ENCODE measurements at places on chromosomes 6 and 20.

- no peak for DNase-seq
These were observed 54.0 kb upstream of the REV3L start for GRCh38 chr6:111536910-111537527.

GRCh38 chr6:150406948-150407347, 38.1 kb downstream of the IYD start:
- DNase-seq = no peak

DNA sequence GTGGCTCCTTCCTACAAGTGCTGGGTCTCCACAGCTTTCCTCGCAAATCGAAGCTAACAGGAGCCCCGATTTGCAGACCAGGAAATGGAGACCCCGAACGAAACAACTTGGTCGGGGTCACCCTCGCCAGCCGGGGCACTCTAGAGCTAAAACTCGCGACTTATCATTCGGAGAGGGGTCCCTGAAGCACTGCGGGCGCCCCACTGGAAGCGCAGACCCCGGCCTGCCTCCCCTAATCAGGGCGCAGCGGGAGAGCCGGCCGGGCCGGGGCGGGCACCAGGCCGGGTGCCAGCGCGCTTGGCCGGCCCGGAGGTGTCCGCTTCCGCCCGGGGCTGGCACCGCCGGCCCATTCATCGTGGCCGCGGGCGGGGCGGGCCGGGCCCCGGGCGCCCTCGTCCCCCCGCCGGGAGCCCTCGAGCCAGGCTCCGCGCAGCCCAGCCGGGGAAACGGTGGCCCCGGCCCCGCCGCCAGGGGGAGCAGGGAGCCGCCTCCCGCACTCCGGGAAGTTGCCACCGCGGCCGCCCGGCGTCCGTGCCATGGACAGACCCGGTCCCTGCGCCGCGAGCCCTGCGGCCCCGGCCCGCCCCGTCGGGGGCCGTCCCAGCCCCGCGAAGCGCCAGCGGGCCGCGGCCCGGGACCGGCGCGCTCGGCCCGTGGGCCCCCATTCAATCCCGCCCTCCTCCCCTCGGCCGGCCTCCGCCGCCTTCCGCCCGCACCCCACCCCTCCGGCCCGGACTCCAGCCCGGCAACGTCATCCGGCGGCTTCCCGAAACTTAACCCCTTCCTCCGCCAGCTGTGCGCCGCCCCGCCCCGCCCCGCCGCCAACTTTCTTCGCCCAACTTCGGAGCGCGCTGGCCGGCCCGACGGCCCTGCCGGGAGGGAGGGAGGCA, 961 bp downstream of the RRBP1 start:
- no peak for DNase-seq

DNA sequence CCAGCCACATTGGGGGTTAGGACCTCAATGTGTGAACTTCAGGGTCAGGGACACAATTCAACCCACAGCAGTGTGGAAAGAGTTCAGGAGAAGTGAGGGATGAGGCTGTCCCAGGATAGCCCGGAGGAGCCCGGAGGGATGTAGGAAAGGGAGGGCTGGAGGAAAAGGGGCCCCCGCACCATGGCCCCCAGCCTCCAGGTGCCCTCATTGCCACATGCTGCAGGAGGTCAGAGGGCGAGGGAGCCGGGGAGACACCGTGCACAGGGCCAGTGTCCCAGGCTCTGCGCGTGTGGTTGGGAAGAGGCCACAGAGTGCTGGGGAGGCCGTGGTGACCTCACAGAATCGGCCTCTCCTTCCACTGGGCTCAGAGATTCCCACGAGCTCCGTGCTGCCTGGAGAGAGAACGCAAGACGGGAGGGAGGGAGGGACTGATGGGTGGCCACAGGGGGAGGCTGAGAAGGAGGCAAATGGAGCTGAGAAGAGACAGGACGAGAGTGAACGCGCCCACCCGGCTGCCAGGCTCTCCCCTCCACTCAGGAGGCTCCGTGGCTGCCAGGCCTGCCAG, 215.1 kb downstream of the DLL1 start:
- DNase-seq = no peak

DNA sequence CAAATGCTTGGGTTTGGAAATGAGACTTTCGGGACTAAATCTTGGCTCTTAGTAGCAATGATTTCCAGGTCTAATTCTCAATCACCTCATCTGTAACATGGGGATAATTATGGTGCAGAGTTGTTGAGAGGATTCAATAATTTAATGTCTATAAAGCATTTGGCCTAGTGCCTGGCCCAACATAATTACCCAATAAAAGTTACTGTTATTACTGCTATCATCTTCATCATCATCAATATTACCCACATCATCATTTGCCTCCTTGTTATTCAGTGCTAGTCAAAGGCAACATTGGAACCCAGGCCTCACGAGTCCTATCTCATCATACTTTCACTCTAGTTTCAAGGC, 34.5 kb upstream of the RSPO3 start:
- DNase-seq = no peak

GRCh38 chr6:108791700-108792099, 56.5 kb upstream of the ARMC2 start:
- no peak for DNase-seq

DNA sequence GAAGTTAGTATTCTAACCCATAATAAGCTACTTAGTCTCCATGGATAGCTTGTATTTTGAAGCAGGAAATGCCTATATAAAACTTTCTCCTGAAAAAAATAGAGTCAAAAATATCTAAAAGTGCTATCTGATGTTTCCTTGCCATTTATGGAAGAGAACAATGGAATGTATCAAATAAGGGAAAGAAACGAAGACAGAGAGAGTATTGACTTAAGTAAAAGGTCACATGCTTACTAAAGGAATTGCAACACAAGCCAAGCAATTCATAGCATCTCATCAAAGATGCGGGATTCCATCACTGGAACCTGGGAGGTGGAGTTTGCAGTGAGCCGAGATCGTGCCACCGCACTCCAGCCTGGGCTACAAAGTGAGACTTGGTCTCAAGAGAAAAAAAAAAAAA, 112.9 kb upstream of the DTNBP1 start:
- no peak for DNase-seq

DNA sequence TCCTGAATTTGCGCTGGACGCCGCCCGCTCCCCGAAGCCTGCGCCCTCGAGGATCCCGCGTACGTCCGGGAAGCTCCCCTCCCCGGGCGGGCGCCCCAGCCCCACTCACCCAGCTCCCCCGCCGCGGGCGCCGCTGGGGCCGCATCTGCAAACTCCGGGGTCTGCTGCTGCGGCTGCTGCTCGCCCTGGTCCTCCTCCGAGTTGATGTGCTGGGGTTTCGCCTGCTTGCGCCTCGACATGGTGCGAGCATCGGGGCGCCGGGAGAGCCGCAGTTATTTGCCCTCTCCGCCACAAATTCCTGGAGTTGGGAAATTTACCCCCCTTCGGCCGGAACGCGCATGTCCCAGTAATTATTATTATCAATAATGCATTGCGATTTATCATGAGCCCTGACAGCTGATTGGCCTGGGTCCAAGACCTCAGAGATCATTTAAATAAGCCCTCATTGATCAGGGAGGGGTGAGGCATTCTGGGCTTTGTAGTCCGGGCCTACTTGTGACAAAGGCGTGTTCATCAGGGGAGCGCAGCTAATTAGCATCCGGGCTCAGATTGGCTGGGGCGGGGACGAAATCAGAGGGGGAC, at the start of gene SALL4:
Gene SALL4 (minus strand): TSS at position 352 of the 582 bp plus-strand sequence. CDS start 113 bp downstream, at position 239.
- no peak for DNase-seq

DNA sequence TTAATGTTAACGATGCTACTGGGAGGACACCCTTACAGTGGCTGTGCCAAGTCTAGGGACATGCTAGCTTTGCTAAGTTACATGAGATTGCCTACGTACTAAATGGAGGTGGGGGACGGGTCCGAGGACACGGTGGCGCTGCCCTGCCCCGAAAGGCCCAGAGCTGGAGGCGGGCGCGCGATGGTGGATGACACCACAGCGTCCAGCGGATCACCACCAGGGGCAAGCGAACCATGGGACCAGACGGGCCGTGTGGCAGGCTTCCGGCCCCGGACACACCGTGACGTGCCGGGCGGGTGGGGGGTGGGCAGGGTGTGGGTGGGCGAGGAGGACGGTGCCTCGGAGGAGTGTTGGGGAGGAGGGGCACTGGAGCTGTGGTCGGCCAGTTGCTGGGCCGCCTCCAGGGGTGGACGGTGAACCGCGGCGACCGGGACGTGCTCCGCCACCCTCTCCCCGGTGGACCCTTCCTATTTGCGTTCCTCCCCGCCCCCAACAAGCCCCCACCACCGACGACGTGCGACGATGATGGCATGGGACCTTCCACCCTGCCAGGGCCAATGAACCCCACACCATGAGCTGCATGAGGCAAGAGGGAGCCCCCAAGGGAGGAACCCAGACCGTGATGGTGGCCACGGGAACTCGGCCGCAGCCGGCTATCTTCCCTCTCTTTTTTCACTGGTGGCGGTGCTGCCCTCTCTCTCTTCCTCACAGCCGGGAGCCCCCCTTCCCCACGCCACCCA, 773.3 kb upstream of the DEFB115 start:
- DNase-seq = no peak

DNA sequence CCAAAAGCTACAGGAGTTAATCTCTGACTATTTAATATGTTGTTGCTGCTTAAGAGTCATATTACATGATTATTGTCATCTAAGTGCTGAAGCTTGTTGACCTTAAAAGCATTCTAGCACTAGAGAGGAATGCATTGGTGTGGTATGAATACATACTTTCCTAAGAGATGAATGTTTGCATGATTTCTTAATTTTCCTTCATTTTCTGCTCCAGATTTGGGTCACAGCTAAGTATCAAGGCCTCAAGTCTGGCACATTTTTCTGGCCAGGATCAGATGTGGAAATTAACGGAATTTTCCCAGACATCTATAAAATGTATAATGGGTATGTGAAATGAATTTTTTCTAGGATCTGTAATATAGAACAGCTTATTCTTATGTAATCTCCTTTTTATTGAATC, 53.6 kb downstream of the ENPP1 start:
- DNase-seq = no peak

DNA sequence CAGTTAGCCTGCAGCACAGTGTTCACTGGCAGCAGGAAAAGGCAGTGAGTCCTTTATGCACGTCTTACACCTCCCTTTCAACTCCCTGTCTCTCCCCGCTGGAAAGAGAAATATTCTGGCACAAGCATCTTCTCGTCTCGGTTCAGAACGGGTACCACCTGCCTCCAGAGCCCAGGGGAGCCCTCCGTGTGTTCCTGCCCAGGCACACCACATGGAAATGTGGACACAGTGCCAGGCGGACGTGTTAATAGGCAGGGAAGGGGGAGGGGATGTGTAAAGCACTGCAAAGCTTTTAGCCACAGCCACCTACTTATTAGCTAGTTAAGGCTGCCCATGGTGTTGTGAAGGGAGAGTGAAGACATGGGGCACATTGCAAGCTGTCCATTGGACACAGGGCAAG, 219.7 kb downstream of the FARS2 start:
- no peak for DNase-seq

DNA sequence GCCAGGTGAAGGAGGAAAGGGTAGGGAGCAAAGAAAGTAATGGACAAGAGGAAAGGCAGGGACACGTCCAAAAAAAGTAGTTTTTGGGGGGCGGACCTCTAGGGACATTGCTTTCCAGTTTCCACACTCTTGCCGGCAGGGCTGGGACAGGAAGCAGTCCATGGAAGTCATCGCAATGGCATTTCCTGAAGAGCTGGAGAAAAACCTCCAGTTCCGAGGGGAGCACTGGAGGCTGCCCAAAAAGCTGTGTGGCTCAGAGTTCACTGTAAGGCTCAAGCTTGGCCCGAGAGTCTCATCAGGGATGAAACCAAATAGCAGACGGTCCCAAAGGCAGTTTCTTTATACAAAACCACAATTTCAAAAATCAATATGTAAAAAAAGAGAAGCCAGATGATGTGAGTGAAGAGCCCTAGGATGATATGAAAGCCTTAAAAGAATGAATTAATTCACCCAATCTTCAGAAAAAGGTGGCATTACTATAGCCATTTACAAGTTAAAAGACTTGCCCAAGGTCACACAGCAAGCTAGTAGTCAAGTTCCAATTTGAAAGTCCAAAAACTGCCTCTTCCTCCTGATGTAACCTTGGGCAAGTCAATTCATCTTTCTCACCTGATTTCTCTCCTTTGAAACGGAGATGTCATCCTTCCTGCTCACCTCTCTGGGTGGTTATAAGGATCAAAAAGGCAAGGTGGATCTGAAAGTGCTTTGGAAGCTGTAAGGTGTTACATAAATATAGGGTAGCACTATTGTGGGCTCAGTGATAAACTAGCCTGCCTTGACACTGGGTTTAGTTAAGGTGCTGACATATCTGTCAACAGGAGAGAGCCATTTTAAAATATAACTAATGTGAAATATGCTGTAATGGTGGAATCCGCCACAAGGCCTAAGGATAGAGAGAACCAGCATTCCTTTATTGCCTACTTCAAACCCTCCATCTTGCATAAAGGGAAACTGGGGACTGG, 9.1 kb downstream of the BCL2L1 start:
- no peak for DNase-seq
